SK-MEL-5 (cell line): ENCODE measurements at places on chromosomes 7 and 10. TPM values are rescaled to one million over a fixed set of nuclear protein-coding genes. Genes with fewer than 3 reads are reported as not detected.

Gene GARIN1A
- total RNA-seq, result 0.21 and 0.82 TPM in 2 replicates

DNA sequence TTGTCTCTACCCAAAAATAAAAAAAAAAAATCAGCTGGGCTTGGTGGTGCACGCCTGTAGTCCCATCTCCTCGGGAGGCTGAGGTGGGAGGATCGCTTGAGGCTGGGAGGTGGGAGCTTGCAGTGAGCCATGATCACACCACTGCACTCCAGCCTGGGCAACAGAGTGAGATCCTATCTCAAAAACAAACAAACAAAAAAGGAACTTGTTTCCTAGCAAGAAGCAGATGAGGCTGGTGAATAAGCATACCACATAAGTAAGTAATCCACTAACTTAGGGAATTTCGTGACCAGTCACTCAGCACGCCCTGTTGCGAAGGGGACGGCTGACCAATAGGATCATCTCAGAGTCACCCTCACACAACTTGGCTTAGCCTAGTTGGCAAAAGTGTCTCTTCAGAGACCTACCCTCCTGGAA, 64.6 kb downstream of the CUX1 start:
- DNase-seq, result no peak

- no peak for DNase-seq
Measured at GRCh38 chr7:15397159-15397550, 164.7 kb downstream of the AGMO start.

Gene FRG2B
- total RNA-seq, result 0.53 TPM in 1 of 2 replicates, not detected in the other

DNA sequence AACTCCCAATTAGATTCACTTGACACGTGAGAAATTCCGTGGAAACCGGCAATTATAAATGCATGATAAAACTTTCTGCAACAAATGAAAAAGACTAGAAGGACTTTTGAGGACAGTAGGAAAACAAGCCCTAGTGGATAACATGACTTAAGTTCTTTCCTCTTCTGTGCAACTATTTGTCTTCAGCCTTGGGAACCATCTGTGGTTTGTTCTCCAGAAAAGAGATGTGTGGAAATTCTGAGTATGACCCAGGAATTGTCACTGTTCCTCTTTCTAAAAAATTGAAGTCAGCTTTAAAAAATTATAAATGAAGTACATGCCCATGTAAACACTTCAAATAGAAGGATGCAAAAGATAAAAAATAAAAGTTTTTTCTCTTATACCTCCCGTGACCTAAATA, 128.6 kb upstream of the SVIL start:
- no peak for DNase-seq

DNA sequence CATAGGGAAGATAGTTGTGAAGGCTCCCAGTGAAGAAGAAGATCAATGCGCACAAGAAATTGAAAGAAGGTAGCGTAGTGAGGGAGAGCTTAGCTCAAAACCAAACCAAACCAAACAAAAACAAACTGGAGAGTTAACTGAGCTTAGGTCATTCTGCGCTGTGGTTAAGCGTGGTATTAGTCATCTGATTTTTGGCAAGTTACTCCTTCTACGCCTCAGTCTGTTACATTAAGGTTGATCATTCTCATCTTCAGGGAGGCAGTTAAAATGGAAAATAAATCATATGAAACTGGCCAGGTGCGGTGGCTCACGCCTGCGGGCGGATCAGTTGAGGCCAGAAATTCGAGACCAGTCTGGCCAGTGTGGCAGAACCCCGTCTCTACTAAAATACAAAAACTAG, 259.7 kb downstream of the EXOC4 start:
- DNase-seq, result no peak

DNA sequence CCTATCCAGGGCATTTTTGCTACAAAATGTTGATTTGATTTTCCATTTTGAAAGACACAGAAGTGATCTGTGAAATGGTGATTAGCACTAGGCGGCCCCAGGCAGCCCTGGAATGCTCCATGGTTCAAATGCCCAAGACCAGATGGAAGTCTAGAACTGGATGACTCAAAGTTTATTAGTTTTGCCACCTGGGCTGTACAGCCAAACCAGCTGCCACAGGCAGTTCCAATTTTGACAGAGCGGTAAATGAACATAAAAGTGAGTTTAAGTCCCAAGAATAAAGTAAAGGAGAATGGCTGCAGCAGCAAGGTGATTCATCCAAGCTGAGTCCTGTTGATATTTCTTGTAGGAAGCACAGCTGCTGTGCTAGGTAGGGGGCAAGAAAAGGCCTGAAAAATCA, 180.5 kb downstream of the SUGCT start:
- DNase-seq, result no peak

GRCh38 chr7:19368491-19368925, 223.3 kb upstream of the FERD3L start:
- DNase-seq, result no peak

DNA sequence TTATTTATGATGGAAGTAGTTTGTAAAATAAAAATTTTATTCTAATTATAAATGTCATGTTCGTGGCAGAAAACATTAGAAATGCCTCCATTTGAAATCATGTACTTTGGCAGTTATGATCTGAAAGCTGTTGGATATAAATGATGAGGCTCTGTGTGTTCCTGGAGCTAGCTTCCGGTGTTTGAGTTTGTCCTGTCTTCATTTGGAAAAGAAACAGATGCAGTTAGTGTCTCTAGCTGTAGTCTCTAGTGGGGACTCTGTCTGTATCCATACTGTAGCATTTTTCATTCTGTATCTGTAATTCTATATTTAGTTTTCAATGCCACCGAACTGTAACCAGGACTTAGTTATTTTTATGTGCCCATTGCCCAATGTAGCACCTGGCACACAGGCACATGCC, 197.0 kb upstream of the FZD1 start:
- no peak for DNase-seq

DNA sequence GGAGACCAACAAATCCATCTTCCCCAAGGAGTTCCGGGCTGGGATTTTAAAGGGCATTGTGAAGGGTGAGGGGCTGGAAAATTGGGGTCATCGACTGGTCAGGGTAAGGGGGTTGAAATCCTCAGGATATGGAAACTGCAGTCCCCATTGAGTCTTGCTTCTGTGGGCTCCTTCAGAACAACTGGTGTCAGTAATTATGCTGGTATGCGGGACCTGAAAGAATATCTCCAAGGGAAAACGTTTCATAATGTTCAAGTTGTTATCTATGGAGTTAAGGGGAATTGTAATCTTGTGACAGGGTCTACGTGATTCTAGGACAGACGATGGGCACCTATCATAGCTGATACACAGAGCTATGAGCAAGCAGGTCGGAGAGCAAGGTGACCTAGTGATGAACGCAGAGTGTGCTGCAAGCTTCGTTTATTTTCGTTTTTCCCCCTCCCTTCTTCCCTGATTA, 494 bp upstream of the RHBDD2 start:
- no peak for DNase-seq

GRCh38 chr10:58919927-58920654, 256.4 kb upstream of the PHYHIPL start:
- DNase-seq, result peak; percentile 86

DNA sequence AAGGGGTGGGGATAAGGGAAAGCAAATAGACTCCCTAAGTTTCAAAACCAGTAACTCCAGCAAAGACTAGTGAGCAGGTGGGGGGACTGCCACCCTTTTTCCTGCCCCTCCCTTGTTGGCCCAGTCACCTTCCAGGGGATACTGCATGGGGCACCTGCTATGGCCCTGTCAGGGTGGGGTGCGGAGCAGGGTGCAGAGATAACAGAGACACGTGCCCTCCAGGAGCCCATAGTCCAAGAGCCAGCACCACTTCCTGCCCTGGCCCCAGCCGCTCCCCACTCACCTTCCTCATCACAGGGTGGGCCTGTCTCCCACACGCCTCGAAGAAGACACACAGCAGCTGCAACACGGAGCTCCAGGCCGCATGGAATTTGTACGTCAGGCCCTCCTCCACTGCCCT, 20.6 kb downstream of the RRP12 start:
- no peak for DNase-seq

Gene STAMBPL1
- 8.2 and 8.4 TPM in 2 replicates for total RNA-seq

Gene ADAM22
- total RNA-seq, result 4.6 and 5.2 TPM in 2 replicates
